ENCODE measurements at places on chromosomes 4 and X.

DNA sequence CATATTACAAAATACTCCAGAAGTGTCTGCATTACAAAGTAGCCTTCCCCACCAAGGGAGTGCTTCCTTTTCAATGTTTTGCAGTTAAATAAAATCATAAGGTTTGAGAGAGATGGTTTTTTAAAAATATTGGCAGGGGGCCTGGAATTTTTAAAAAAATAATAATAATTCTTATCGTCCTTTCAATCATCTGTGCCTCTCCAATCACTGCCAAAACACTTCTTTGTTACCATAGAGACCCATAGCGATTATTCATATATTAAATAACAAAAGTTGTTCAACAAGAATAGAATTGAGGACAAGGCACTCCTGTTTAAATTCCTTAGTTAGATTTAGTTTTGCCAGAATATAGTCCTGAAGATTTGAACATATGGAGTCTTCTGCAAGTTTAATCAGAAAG, 203.1 kb downstream of the FAT4 start:
- DNase-seq, result no peak

GRCh38 chr4:189049682-189050081, 891.0 kb upstream of the FRG1 start:
- DNase-seq, result no peak

DNA sequence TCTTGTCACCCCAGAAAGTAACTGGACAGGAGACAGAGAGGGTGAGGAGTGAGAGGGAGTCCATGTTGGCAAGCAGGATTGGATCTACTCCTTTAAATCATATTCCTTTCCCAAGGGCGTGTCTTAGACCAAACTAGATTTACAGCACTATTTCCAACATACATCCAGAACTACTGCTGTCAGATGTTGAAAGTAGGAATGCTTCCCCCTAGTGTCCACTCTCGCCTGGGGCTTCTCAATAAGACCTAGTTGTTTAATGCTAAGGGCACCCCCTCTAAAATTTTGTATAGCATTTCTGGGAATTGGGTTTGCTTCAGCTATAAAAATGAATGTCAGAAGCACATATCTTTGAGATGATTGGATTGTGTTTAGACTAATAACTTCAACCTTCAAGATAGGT, 13.3 kb downstream of the OFD1 start:
- DNase-seq, result peak; percentile 20

GRCh38 chrX:139297638-139298037, 232.9 kb upstream of the F9 start:
- no peak for DNase-seq

- peak; percentile 45 for DNase-seq
These were observed 980 bp upstream of the FHDC1 start for GRCh38 chr4:152935143-152935542.

GRCh38 chr4:33421887-33422286, 2701.7 kb downstream of the PCDH7 start:
- no peak for DNase-seq

DNA sequence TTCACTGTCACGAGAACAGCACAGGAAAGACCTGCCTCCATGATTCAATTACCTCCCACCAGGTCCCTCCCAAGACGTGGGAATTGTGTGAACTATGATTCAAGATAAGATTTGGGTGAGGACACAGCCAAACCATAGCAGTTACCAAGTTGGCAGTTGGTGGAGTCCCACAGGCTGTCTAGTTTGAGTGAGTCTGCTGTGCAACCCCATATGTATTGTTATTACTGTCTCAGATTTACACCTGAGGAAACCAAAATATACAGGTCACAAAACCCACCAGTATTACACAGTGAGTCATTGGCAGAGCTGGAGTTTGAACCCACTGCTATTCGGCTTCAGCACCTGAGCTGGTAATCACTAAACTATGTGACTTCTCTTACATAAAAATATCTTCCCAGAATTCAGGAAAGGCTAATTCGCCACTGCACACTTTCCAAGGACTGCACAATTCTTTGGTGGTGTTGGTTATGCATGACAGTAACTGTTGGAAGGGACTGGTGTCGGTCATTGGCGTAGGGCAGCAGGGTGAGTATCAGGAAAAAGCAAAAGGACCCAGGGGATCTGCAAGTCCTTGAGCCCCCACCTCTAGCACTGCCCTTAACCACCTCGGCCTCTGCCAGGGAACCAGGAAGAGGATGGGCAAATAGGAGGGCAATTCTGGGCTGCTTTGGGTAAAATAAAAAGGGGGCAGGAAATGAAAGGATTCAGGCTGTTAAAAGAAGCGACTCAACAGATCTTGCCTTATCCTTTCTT, 110.1 kb downstream of the USP46 start:
- DNase-seq, result no peak

DNA sequence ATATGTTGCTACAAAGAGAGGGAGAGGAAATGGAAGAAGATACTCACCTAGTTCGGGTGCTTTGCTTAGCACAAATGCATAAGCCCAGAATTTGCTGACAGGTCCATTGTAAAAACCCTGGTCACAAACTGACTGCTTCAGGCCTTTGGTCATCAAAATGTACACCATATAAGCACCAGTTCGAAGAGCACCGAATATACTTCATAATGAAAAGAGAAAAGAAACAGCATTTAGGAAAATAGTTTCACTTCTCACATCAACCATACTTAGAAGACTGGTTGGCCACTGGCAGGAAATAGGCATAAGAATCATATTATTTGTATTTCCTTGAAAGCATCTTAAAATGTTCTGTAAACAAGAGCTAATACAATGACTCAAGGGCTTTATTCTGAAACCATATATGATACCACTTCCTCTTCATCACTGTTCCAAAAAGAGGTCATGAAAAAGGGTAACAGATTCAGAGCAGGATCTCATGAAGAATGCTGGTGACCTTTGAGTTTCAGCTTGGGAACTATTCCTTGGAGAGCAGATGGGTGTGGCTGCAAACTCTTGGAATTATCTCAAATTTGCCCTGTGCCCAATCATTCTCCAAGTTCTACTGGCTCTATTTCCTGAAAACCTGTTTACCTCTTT, 138.7 kb downstream of the ELOVL6 start:
- DNase-seq, result no peak

DNA sequence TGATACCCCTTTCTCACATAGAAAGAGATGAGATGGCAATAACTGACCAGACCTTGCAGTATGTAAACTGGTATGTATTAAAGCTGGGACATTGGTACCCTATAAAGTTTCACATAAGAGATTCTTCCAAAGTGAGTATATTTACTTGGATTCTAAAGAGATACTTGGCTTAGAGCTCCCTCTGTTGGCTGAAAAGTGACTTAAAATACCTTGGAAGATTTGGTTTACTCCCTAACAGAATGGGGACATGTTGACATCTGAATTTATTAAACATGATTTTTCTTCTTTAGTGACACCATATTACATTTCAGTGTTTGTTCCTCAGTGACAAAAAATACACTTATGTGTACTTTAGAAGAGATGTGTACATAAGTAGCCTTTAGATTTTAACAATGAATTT, 47.9 kb upstream of the RGN start:
- DNase-seq, result no peak

DNA sequence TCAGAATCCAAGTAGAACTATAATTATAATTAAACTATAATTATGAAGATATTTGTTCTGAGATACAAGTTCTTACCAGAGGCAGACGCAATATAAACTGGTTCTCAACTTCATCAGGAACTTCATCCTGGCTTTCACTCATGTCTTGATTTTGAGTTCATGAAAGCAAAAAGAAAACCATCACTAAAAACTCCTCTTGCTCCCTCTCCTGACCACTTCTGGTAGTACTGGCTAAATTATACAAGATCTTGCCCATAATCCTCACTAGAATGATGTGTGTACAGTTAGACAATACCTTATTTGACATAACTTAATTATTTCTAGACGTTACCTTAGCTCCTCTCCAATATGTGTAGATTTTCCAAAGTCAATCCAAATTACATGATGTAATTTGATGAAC, 3.7 kb downstream of the TAF7L start:
- DNase-seq, result no peak

- DNase-seq, result no peak
These were observed 436.4 kb downstream of the BCOR start for GRCh38 chrX:39661116-39661907.

DNA sequence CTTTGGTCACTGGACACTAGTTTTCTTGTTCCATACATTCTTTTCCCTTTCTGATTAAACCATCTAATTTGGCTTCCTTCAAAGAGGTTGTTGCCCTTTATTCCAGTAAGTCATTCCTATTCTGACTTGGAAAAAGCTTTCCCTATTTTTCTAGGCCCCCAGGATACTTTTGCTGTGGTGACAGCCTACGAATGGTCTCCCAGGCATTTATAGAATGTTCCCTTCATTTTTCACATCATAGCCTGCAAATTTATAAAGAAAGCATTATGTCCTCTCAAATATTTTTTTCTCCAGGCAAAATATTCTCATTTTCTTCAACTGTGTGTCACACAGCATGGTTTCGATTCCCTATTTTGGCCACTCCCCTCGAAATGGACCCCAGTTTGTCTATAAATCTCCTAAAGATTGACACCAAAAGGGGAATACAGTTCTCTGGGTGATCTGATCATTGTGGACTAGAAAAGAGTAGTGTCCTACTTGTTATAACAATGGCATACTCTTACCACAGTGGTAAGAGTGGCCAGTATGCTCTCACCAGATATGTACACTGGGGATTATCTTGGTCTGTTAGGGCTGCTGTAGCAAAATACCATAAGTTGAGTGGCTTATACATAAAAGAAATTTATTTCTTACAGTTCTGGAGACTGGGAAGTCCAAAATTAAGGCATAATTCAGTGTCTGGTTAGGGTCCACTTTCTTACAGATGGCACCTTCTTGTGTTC, 41.5 kb upstream of the BMP2K start:
- DNase-seq, result no peak

Data from activated CD4-positive, alpha-beta T cell treated with anti-CD3 and anti-CD28 coated beads for 48 hours (primary cell).